ENCODE measurements at places on chromosomes 5 and 9.

DNA sequence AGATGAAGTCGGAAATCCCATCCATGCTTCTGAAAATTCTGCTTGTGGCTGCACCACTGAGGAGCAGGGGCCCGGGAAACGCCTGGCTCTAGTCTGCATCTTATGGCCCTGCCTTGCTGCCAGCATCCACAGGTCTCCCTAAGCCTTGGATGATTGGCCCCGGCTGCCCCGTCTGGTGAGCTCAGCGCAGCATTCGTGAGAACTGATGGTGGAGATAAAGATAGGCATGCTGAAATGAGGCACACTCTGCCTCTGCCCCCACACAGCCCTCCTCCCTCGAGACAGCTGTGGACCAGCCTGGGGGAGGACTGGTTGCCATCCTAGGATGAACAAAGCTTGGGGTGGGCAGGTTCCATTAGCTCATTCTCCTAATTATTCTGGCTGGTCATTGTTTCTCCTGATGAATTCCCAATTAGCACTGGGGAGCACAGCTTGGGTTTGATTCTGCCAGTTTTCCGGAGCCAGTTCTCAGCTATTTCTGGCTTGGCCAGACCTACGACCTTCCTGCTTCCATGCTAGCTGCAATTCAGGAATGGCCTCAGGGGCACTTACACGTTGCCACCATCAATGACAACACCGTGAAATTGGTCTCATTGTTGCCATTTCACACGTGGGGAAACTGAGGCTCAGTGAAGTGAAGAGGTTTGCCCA is 62.8 kb upstream of the CPEB4 start:
- DNase-seq, result no peak

GRCh38 chr5:177405805-177406204 is 3.6 kb downstream of the F12 start:
- DNase-seq, result no peak

GRCh38 chr5:168796000-168796399 is 216.8 kb upstream of the PANK3 start:
- no peak for DNase-seq

DNA sequence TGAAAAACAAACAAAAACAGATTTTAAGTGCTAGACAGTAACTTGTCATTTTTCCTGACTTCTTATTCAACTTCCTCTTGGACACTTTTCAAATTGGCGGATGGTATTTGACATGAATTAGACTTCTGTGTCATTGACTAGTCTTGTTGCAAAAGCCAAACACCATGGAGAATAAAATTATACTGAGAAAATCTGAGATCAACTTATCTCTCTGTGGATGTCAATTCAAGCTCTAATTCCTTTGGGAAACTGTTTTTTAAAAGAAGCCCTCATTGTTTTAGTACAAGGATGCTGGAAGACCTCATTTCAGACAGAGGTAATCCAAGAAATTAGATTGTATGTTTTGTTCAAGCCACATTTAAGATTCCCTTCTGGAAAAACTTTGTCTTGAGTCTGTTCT is 831.0 kb downstream of the SEMA5A start:
- no peak for DNase-seq

DNA sequence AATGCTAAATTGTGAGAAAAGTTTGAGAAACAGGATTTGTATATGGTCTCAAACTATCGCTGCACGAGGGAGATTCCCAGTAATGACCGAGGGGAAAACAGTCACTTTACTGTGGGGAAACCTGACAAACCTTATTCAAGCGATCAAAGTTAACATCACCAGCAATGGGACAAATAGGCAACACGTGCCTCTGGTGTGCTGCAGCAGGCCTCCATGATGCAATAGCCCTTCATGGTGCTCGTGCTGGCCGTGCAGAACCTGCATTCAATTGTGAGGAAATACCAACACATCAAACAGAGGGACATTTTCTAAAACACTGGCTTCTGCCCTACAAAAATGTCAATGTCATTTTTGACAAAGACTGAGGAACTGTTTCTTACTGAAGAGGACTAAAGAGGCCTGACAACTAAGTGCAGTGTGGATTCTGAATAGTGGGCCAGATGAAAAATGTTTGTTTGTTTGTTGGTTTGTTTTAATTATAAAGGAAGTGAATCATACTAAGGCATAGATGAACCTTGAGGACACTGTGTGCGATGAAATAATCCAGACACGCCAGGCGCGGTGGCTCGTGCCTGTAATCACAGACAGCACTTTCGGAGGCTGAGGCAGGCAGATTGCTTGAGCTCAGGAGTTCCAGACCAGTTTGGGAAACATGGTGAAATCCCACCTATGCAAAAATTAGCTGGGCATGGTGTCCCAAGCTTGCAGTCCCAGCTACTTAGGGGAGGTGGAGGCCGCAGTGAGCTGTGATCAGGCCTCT is 17.6 kb upstream of the MARCHF6 start:
- DNase-seq, result no peak

DNA sequence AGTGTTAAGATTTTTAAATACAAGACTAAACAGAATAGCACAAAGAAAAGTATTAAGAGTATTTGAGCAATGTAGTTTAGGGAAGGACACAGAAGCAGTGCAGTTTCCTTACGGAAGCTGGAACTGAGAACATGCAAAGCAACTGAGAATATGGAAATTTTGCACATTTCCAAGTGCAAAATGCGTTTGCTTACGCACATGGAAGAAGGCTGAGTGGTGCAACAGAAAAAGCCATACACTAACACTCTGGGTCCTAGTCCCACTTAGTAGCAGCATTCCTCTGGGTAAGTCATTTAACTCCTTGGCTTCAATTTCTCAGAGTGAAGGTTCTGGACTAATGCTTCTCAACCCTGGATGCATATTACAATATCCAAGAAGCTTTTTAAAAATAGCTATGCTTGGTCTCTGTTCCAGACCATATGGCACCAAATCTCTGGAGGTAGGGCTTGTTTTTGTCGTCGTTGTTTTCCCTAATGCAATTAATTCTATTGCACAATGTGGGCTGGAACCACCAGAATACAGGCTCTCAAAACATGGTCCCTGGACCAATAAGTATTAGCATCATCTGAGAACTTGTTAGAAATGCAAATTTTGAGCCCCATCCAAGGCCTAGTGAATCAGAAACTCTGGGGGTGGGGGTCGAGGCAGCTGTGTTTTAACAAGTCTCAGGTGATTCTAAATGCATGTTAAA is 65.2 kb upstream of the DEPDC1B start:
- DNase-seq, result no peak

- DNase-seq, result no peak
Measured at GRCh38 chr5:59173578-59173977, 590.7 kb downstream of the RAB3C start.

GRCh38 chr5:73694089-73694488 is 68.1 kb downstream of the ARHGEF28 start:
- DNase-seq, result no peak

GRCh38 chr9:34551751-34552605 is 29.2 kb upstream of the ENHO start:
- DNase-seq, result no peak

DNA sequence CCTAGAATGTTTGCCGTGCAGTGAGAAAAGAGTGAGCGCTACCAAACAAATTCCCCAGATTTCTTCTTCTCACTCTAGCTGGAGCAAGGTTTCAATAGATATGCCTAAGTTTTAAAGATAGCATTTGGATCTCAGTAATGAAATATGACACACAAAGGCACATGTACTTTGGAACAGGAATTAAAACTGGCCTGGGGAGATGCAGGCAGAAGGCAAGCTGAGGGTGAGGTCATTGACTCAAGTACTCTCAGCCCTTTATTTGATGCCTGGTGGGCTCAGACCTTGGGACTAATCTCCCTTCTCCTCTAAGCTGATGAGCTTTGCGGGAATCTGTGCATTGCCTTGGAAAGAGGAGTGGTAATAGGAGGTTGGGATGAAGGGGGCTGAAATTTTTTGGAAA is 323.3 kb upstream of the SLC30A5 start:
- no peak for DNase-seq

DNA sequence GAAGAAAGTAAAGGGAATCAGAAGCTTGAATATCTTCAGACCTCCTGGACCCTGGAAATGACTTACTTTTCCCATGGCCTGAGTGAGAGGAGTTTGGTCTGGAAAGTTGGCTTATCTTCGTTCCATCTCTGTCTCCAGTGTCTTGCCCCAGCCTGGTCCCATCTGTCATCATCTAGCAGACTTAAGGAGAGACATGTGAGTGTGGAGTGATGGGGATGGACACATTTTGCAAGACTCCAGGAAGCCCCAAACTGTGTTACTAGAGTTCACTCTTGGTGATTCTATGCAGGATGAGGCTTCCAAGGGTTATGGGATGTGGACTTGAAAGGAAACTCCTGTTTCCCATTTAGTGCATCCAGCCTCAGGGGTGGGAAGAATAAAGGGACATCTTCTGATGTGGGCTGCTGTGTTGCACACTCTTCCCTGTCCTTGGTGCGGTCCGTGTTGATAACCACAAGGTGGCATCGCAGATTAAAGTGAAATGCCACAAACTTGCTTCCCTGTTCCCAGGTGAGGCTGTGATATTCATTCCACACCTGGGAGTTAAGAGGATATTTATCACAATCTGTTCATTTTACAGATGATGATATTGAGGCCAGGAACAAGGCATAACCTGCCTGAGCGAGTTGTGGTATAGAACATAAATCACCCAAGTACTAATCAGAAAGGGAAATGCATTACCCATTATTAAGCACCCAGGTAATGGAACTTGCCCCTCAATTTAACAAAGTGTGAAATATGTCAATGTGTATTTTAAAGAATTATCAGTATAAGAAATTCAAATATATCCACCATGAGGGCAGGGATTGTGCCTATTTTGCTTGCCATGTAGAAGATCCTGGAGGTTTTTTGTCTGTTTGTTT is 269.9 kb upstream of the PAPPA start:
- no peak for DNase-seq

GRCh38 chr5:78649211-78649695 is 681 bp upstream of the LHFPL2 start:
- DNase-seq, result no peak

GRCh38 chr9:112884721-112885120 is 6.0 kb downstream of the SLC46A2 start:
- no peak for DNase-seq

DNA sequence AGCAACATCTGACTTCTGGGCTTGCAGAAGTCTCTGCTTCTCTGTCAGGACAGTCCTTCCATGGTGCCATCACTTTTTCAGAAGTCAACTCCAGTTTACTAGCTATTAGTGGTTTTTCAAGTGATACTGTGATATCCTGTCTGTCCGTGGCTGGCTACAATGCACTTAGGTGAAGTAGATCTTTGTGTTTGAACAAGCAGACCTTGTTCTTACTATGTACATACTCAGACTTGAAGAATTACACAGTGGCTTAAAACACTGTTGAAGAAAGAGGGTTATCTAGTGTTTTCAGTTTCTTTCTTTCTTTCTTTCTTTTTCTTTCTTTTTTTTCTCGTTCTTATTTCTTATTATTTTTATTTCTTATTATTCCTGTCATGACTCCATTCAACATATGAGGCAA is 228.7 kb downstream of the NTRK2 start:
- no peak for DNase-seq

GRCh38 chr5:53276825-53277224 is 167.3 kb upstream of the MOCS2 start:
- no peak for DNase-seq

GRCh38 chr9:127898433-127899127 is 823 bp downstream of the ST6GALNAC6 start:
- DNase-seq, result no peak

DNA sequence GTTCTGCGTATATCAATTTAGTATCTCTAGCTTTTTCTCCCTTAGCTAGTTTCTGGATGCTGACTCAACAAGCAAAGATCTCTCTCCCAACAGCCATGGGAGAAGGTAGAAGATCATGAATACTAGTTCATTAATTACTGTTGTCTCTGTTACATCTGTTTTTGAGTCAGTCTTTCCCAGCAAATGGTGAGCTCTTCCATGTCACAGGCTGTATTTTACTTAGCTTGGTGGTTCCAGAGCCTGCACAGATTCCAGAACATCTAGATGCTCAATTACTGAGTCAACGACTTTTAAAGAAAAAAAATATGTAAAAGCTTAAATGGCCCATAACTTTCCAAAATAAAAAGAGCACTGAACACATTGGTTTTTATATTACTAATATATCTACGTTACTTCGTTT is 307.2 kb downstream of the NSG2 start:
- no peak for DNase-seq

DNA sequence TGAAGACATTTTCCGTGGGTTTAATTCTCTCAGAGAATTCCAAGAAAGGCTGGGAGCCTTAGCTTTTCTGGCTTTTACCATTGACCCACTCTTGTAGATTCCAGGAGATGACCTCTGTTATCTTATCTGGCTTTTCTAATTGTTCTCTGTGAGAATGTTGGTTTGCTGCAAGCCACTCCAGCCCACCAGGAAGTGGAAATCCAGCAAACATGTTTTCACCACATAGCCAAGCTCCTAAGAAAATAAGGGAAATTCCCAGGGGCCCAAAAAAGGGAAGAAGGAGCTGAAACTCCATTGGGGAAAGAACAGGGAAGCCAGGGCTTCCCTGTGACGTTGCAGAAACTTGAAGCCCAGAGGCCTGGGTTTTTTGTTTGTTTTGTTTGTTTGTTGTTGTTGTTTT is 19.7 kb downstream of the GPR107 start:
- DNase-seq, result no peak

DNA sequence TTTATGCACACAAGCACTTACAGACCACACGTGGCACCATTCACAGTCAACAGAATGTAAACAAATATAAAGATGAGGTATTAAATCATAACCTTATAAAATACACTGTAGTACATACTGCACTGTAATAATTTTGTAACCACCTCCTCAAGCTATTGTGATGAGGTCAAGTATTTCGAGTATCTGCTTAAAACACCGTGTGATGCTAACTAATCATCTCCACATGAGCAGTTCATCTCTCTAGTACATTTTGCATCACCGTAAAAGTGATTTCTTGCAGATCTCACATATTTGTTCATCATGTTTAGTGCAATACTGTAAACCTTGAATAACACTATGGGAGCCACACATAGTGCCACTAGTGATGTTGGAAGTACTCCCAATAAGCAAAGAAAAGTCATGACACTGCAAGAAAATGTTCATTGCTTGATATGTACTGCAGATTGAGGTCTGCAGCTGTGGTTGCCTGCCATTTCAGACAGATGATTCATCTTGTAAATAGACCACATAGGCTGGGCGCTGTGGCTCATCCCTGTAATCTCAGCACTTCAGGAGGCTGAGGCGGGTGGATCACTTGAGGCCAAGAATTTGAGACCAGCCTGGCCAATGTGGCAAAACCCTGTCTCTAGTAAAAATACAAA is 44.3 kb downstream of the FOXB2 start:
- DNase-seq, result no peak

- DNase-seq, result no peak
Measured at GRCh38 chr5:121031491-121031890, 567.4 kb downstream of the PRR16 start.

- no peak for DNase-seq
Measured at GRCh38 chr5:179294891-179295777, 50.1 kb downstream of the ADAMTS2 start.

DNA sequence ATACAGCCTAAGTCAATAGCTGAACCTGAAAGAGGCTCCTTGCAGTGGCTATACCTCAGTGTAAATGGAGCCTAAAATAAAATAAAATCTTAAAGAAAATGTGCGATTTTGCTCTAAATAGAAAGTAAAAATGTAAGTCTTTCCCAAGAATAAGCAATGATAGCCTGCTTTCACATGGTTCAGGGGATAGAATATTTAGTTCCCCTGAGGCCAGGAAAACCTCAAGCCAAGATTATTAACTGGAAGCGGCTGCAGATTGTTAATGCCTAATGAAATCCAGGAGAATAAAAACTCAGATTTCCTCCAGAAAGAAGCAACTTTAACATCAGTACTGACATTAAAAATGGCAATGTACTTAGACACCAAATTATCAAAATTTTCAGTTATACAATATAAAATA is 463.7 kb downstream of the CYLC2 start:
- DNase-seq, result no peak

All from nucleus accumbens (tissue), 56 donors.